ENCODE measurements at places on chromosomes 13 and 19. TPM values are rescaled to one million over a fixed set of nuclear protein-coding genes. Genes with fewer than 3 reads are reported as not detected.
A peak's percentile ranks its signal among the peaks of the same experiment; 100 is the strongest.

The PTGIR gene
- total RNA-seq: 0.46 TPM

The TMEM150B gene
- total RNA-seq: not detected

The CELF5 gene
- total RNA-seq: 3.7 TPM

The SOX21 gene
- not detected for total RNA-seq

The ZNF625 gene
- 9.1 TPM for total RNA-seq

The CCDC122 gene
- 1.2 TPM for total RNA-seq

The SERP2 gene
- total RNA-seq: 0.69 TPM

The DHDH gene
- not detected for total RNA-seq

The C1QTNF9B gene
- not detected for total RNA-seq

The RFX2 gene
- 11.8 TPM for total RNA-seq

The ZNF227 gene
- total RNA-seq: 34.3 TPM

The FUT2 gene
- not detected for total RNA-seq

The PCDH9 gene
- total RNA-seq: 5.8 TPM

- DNase-seq: no peak
These were observed 93.0 kb downstream of the ITGBL1 start for GRCh38 chr13:101545521-101545920.

GRCh38 chr13:20049558-20050473 is 91.3 kb downstream of the ZMYM2 start:
- DNase-seq: no peak

DNA sequence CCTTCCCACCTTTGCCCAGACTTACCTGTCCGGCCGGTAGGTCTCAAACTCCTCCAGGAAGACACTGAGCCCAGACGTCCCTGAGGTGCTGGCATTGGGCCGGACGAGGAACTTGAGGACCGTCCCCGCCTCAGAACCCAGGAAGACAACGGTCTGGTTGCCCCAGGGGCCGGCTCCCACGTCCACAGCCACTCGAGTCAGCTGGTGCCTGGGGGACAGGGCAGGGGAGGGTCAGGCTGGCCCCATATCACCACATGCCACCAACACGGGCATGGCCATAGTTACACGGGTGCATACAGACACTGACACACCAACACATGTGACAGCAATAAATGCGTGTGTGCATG is 8.4 kb upstream of the LRG1 start:
- no peak for DNase-seq

DNA sequence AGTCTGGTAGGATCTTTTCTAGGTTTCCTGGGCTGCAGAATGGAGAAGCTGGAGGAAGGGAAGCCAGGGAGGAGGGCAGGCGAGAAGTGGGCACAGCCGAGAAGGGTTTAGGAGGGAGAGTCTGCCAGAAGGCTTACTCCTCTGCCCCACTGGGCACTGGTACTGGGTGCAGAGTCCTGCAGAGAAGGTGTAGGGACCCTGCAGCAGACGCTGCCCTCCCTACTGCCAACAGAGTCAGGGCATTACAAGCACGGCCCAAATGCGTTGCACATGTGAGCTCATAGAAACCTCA is 726 bp upstream of the PEPD start:
- DNase-seq: no peak

DNA sequence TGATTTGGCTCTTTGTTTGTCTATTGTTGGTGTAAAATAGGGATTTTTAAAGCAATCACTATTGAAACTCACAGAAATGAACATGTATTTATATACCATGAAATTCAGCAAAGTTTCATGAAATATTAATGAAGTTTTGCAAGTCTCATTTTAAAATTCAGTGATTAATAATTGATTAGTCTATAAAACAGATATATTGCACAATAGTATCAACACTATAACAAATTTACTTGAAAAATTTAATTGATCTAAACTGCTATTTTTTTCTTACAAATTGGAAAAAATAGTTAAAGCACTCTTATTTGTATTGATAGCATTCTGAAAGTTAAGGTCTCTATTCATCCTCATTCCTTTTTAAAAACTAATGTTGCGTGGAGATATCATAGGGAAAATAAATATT is 121.0 kb upstream of the PCDH9 start:
- DNase-seq: no peak

DNA sequence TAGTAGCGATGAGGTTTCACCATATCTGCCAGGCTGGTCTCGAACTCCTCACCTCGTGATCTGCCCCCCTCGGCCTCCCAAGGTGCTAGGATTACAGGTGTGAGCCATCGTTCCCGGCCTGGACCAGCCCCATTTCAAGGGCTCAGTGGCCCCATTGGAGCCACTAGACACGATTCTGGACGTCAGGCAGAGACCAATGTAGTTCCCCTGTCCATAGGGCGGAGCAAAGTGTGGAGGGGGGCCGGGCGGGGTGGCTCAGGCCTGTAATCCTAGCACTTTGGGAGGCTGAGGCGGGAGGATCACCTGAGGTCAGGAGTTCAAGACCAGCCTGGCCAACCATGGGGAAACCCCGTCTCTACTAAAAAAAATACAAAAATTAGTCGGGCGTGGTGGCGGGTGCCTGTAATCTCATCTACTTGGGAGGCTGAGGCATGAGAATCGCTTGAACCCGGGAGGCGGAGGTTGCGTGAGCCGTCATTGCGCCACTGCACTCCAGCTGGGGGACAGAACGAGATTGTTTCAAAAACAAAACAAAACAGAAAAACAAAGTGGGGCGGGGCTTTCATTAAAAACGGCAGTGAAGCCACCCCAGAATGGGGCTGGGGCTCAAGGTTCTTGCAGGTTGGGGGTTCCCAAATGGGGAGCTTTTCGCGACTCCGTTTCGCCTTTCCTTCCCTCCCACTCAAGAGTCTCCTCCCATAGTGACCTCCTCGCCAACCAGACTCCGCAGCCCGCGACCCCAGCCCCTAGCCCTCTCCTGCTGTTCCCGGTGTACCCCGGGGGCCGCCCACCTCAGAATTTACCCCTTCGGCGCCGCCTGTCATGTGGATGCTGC is 758 bp upstream of the TECR start:
- DNase-seq: no peak

DNA sequence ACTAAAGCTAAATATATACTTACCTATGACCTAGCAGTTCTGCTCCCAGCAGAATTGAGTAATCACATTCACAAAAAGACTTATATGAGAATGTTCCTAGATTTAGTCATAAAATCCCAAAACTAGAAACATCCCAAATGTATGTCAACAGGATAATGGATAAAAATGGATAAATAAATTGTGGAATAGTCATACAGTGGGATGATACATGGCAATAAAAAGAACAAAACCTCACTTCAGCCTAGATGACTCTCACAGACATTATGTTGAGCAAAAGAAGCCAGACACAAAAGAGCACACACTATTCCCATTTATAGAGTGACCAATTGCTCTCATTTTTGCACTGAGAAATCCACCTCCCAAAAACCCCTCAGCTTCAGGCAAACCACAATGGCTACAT is 352.4 kb upstream of the HTR2A start:
- DNase-seq: no peak

DNA sequence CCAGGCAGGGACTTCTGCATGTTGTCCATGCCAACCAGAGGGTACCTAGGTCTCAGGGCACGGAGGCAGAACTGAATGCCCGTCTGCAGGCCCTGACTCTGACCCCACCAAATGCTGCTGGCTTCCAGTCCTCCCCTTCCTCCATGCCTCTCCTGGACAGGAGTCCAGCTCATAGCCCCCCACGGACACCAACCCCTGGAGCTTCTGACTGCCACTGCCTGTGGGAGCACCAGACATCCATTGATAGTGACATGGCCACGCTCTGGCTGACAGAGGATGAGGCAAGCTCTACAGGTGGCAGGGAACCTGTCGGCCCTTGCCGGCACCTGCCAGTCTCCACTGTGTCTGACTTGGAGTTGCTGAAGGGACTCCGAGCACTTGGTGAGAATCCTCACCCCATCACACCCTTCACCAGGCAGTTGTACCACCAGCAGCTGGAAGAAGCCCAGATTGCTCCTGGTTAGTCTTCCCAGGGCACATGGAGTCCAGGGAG is 1.8 kb downstream of the ANKLE1 start:
- no peak for DNase-seq

DNA sequence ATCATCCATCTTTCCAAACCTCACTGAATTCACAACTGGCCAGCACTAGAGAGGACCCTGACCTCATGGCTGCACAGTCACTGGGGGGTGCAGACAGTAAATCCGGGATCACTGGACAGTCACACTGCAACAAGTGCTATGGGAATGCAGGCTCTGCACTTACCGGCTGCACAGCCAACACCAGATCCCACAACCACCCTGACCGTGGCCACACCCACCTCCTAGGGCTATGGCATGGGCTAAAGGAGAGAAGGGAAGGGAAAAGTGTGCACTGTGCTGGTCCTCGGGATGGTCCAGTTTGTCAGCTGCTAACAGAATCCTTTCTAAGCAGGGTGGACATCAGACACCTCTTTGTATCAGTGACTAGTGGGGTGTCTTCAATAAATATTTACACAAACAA is 118.2 kb downstream of the MIPEP start:
- DNase-seq: no peak

DNA sequence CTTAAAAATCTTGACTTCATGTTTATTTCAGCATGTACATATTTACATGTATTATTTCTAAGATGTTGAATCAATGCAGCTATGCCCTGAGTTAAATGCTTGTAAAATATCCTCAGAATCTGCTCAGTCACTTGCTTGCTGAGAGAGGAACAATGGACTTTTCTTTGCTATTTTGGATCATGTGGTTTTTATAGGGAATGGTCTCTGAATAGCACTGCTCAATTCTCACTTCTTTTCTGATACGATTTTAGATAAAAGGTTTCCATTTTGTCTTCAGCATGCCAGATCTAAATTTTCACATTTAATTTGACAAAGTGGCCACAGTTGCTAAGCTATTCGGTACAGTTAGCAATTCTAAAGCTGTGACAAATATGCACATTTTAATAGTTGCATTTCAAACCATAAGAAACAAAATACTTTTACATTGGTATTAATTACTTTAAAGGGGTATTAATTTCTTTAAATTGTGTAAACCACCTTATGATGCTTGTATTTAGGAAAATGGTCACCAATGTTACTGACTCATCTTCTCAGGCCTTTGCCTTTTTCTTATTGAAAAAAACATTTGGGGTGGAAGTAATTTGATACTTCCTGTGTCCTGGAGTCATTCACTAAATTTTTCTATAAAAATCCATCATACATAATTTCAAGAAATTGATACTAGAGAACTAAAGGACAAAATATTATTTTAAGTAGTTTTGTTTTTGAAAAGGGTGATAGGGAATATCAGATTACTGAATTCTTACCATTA is 113.5 kb downstream of the MYO16 start:
- peak; percentile 53 for DNase-seq

- no peak for DNase-seq
These were observed 11.9 kb upstream of the AXL start for GRCh38 chr19:41206926-41207750.

DNA sequence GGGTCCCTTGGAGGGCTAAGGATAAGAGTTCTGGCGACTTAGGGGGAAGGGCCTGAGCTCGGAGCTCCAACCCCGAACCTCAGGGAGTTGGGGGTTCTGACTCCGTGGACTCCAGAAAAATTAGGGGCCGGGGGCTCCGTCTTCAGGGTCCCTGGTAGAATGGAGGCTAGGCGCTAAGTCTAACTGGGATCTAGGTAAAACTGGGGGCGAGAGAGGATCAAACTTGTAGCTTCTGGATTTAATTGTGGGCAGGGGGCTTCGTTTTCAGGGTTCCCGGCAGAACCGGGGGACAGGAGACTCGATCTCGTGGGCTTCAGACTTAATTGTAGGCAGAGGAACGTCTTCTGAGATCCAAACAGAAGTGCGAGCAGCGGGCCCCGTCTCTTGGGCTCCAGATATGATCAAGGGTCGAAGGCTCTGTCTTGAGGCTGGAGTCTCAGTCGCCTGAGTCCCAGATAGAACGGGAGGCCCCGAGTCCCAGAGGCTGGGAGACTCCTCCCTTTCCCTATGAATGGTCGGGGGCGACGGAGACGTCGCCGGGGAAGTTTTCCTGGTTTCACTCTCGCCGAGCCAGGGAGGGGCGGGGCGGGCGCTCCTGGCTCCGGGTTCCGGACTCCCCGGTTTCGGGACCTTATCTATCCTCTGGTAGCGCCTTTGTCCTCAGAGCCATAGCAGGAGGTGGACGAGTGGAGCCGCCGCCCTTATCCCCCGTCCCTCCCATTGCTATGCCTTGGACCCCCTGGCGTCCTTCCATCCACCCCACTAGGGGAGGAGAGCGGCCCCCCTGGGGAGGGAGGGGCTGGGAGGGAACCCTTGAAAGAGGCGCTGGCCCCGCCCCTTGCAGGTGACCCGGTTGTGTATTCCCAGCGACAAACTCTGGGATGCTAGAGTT is 1.3 kb downstream of the NECTIN2 start:
- DNase-seq: peak; percentile 70

GRCh38 chr13:48318377-48318811 is 14.8 kb downstream of the RB1 start:
- no peak for DNase-seq

DNA sequence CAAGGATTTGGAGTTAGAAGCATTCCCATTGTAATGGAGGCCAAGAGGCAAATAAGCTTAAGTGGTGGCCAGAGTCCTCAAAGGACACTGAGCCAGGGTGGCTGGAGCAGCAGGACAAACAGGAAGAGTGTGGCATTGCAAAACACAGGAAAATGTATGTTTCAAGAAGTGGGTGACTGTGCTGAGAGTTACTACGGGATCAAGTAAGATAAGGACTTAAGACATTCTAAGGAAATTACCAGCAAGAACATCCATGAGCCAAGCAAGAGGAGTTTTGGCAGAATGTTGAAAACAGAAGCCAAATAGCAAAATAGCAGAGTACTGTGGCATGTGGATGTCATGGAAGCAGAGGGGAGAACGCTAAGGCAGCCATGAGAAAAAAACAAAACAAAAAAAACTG is 104.2 kb downstream of the RAP2A start:
- DNase-seq: no peak

DNA sequence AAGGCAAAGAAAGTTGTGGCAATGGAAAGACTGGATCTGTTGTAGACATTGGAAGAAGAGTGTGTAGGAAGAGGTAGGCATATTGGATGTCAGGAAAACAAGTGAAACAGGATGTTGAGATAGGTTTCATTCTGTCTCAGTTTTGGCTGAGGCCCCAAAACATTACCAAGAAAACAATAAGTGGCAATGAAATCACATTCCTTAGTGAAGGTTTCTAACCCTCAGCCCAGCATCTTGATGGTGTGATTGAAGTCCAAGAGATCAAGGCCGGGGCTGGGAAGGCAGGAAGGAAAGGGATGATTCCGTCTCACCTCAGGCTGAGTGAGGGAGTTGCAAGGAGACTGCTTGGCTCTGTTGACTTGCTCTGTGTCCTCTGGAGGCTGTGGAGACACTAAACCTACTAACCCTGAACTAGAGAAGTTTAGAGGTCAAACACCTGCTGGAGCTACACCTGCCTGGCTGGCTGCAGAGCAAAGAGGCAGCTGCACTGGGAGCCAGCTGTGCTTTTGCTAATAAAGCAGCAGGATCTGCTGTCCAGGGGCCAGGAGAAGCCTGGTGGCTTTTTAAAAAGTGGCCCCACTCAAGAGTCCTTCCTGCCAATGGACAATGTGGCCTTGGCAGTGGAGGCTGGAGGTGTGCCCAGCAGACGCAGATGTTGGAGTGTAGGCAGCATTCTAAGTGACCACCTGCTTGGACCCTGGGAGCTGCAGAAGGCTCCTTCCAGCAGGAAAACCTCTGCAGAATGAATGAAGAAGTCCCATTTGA is 53.6 kb downstream of the DGKH start:
- DNase-seq: no peak

GRCh38 chr13:111397202-111397880 is 76.9 kb downstream of the TEX29 start:
- DNase-seq: no peak
